Activated naive CD4-positive, alpha-beta T cell (primary cell): ENCODE measurements at places on chromosomes 7 and 10.
A peak's percentile ranks its signal among the peaks of the same experiment; 100 is the strongest.

DNA sequence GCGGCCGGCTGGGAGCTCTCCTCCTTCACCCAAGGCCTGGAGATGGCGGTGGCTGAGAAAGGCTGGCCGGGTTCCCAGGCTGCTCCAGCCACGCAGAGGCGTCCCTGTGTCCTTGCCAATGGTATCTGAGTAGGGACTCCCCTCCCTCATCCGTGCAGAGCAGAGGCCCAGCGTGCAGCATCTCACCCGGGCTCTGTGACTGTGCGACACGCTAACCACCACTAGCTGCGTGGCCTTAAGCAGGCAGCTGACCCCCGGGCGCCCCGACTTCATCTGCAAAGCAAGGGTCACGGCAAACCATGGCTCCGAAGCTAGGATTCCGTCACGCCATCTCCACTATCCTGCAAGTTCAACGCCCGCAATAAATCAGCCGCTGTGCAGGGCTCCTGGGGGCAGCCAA, 47.2 kb upstream of the TNRC18 start:
- DNase-seq = no peak

DNA sequence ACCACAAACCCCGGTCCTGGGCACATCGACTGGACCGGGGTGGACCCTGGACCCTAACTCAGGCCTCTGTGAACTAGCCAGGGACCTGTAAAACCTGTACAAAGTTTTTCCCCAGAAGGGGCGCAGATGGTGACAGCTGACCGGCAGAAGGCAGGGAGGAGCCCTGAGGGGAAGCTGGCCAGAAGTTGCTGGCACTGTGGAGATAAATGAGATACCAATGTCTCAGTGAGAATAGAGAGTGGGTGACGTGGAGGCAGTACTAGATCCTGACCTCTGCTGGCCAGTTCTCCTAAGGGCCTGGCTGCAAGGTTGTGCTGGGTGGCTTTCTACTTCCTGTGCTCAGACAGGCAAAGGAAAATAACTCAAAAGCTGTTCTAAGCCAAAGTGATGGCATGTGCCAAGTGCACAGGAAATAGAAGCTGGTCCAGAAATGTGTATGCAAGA, 10.6 kb upstream of the TSPAN14 start:
- no peak for DNase-seq

GRCh38 chr7:81641873-81642272, 128.0 kb downstream of the HGF start:
- DNase-seq = no peak

GRCh38 chr7:151012911-151013347, 11.4 kb downstream of the ATG9B start:
- DNase-seq = no peak

DNA sequence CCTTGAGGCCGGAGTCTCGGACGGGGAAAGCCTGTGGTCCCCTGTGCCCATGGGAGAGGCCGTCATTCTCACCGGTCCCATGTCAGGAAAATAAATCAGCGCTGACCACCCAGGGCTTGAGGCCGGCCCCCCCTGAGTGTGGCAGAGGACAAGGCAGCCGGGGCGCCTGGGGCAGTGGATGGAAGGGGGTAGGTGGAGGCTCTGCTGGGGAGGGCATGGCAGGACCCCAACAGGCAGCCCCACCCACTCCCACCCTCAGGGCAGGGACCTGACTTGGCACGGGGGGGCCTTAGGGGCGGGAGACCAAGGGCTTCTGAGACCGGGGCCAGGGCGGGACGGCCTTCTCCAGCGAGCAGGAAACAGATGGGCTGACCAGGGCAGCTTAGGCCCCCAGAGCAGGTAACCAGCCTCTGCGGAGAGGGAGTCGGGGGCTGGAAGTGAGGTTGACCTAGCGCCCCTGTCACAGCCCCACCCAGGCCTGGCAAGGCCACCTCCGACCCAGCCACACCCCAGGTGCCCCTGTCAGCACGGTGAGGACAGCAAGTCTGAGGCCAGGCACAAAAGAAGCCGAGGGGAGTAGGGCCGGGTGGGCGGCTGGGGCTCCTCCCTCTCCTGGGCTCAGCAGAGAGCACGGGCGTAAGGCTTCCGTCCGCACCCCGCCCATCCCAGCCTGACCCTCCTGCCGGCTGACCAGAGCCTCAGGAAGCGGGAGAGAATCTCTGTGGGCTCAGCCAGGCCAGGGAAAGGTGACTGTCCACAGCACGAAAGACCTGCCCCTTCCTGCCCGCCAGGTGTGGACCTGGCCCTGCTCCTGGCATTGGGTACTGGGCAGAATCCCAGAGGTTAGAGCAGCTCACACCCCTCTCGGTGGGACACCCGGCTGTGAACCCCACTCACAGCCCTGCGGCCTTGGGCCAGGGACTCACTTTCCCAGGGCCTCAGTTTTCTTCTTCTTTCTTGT, 87.4 kb downstream of the FOXL3 start:
- no peak for DNase-seq

- no peak for DNase-seq
These were observed 50.8 kb downstream of the C10orf120 start for GRCh38 chr10:122648599-122649428.

GRCh38 chr10:127315888-127316287, 119.5 kb upstream of the INSYN2A start:
- DNase-seq = no peak

GRCh38 chr10:132010483-132010882, 28.8 kb upstream of the BNIP3 start:
- no peak for DNase-seq

DNA sequence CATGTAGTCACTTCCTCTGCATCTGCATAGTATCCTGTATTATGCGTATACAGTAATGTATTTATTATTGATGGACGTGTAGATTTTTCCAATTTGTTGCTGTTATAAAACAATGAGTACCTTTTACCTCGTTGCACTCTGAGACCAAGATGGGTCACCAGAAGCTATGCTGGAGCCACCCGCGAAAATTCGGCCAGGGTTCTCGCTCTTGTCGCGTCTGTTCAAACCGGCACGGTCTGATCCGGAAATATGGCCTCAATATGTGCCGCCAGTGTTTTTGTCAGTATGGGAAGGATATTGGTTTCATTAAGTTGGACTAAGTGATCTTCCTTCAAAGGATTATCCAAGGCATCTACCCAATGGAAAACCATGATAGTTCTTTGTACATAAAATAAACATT, 1.0 kb downstream of the PSMC2 start:
- no peak for DNase-seq

- DNase-seq = no peak
These were observed 269.5 kb downstream of the TRIL start for GRCh38 chr7:28688651-28689050.

- DNase-seq = no peak
These were observed 370.2 kb downstream of the GATA3 start for GRCh38 chr10:8424555-8425211.

DNA sequence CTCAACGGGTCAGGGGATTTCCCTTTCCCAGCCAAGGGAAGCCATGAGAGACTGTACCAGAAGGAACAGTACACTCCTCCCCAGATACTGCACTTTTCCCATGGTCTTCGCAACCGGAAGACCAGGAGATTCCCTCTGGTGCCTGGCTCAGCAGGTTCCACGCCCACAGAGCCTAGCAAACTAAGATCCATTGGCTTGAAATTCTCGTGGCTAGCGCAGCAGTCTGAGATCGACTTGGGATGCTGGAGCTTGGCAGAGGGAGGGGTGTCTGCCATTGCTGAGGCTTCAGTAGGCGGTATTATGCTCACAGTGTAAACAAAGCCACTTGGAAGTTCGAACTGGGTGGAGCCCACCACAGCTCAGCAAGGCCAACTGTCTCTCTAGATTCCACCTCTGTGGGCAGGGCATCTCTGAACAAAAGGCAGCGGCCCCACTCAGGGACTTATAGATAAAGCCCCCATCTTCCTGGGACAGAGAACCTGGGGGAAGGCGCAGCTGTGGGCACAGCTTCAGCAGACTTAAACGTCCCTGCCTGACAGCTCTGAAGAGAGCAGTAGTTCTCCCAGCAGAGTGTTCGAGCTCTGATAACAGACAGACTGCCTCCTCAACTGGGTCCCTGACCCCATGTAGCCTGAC, 29.6 kb downstream of the SLC16A12 start:
- DNase-seq = no peak

DNA sequence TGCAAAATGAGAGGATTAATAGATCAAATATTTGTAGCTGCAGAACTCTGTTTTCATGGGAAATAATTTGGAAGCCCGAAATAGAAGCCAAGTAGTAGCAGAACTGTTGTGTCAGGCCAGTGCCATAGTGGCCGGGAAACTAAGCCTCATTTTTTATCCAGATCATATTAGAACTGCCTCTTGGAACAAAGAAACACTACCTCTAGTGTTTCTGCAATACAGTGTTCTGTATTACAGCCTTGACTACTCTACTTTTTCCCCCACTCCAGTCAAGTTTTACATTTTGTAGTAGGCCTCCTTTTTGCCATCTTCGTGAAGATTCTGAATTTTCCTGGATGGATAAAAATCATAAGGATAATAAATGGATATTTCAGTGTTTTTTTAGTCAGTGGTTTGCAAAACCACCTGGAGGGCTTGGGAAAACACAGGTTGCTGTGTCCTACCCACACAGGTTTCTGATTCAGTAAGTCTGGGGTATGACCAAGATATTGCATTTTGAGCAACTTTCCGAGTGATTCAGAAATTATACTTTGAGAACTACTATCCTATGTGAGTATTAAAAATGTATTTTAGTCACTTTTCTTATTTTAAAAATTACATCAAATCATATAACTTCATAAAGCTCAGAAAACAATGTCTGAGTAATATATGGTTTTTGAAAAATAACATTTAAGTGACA, 326.2 kb upstream of the KAT6B start:
- no peak for DNase-seq

DNA sequence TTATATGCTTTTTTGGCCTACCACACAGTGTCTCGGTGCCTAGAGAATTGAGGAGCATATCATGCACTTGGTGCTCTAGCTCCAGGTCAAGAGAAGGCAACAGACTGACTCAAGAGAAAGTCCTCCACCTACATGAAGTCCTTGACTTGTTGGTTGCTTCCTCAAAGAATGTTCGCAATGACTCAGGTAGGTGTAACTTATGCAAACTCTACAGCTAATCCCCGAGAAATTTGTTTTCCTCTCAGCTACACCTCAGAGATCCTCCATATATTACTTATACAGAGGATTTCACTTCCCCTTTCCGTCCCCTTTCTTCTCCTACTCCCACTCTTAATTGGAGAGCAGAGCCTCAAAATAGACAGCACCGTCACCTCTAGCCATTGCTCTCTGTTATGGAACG, 1013.1 kb downstream of the KCNMA1 start:
- no peak for DNase-seq

DNA sequence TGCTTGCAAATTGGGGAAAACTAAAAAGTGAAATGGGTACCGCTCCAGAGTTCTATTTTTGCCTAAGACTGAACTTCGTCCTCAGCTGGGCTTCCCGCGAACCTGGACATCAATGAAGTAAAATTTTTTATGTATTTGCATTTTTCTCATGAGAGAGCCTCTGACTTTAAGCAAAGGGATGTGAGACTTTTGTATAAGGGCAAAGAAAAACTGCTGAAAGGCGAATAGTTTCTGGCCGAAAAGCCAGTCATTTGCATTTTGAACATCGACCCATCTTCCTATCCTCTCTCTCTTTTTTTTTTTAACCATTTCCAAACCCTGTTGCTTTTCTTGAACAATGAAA, 573 bp downstream of the PMPCB start:
- no peak for DNase-seq

GRCh38 chr10:112732277-112732921, 217.6 kb upstream of the TCF7L2 start:
- DNase-seq = no peak

DNA sequence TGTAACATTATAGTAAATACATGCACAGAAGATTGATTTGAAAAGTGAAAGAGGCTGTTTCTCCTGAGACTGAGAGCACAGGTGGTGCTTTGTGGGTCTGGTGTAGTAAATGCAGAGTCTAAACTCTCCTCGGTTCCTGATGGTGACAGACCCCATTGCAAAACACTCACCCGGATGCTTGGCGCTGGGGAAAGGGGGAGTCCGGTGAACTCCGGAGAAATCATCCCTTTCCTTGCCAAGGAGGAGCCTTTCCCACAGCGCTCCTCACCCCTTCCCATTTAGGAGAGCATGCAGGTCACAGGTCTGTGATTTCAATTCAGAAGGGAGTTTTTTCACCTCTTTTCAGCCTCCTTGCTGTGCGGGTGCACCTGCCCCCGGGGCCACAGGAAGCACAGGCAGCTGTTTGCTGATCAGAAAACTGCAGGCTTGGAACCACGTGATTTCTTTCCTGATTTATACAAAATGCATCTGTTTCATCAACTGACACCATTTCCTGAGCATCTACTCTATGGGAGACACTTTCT, 75.6 kb upstream of the LYZL2 start:
- DNase-seq = peak; percentile 2

- DNase-seq = no peak
These were observed 136.9 kb downstream of the SKIDA1 start for GRCh38 chr10:21388589-21388988.

DNA sequence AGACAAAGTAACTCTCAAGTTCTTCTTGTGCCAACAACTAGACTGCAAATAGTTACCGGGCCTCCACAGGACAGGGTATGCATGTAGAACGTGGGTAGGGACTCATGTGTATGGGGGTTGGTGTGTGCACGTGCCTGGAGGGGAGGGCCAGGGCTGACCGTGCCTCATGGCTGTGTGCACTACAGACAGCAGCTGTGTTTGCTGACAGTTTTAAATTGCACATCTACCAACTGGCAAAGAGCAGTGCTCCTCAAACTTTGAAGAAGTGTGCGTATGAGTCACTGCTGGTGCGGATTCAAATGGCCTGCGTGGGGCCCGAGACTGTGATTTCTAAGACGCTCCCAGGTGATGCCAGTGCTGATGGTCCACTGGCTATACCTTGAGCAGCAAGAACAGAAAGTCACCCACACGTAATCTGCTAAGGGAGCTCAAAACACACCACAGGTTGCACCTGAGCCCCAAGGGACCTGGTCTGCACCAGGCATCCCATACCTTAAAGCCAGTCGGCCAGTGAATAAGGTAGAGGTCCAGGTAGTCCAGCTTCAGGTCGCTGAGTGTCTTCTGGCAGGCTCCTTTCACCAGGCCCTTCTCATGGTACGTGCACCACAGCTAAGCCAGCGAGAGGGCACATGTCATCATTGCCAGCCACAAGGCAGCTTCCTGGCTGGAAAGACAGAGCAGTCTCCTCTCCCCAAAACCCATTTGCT, 8.5 kb downstream of the AKR1B1 start:
- DNase-seq = no peak

DNA sequence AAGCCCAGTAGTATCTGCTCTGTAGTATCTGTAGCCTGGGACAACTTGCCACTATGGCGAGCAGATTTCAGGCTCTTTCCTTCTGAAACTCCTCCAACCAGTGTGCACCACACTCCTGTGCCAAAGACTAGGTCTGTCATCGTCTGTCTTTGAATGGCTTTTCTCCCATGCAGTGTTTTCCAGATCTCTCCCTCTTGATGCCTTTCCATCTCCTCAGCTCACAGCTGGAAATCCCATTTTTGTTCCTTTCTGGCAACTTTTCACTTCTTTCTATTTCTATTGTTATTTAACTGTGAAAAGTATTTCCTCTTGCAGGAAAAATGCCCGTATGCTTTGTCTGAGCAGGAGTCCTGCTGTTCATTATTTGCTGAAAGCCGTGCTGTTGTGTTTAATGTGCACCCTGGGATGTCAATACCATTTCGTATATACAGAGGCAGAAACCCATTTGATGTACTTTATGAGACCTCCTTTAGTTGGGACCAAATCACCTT, 373.7 kb downstream of the PHTF2 start:
- no peak for DNase-seq

GRCh38 chr10:63346015-63346441, 119.7 kb downstream of the JMJD1C start:
- DNase-seq = no peak

- no peak for DNase-seq
These were observed 237.5 kb upstream of the HPS1 start for GRCh38 chr10:98684019-98684899.
